Suppressor macrophage (primary cell): ENCODE measurements at places on chromosomes 5 and 9.

GRCh38 chr9:83423815-83424707, 114.1 kb downstream of the FRMD3 start:
- no peak for DNase-seq

- peak; percentile 78 for DNase-seq
These were observed 116.4 kb downstream of the GADD45G start for GRCh38 chr9:89721176-89721700.

GRCh38 chr5:150515446-150515845, 7.5 kb downstream of the NDST1 start:
- no peak for DNase-seq

DNA sequence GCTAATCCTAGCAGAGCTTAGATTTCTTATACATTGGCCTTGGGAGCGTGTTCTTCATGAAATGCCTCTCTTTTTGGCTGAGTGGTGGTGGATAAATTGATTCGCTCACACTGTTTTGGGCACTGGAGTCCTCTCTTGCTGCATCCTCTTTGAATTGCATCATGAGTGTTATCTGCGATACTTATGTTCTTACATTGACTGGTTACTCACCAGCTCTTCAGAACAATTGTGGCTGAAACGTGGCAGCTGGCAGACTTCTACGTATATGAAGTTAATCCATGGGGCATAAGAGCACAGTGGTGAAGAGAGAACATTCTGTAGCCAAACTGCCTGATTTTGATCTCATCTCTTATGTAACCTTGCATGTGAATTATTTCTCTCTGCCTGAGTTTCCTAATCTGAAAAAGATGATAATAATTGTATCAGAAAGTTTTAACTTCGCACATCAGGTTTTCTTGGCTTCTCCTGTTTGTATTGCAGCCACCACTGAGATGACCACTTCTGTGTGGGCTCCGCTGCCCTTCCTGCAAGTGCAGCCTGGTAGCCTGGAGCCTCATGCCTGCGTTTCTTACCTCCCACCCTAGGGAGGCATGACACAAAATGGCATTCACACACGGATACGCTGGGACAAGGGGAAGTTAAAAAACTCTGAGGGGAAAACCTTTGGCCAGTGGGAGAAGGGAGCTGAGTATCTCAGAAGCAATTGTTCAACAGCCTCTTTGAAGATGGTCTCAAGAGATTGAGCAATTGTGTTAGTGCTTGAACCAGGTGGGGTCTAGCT, 295.2 kb downstream of the ARHGAP26 start:
- peak; percentile 42 for DNase-seq

DNA sequence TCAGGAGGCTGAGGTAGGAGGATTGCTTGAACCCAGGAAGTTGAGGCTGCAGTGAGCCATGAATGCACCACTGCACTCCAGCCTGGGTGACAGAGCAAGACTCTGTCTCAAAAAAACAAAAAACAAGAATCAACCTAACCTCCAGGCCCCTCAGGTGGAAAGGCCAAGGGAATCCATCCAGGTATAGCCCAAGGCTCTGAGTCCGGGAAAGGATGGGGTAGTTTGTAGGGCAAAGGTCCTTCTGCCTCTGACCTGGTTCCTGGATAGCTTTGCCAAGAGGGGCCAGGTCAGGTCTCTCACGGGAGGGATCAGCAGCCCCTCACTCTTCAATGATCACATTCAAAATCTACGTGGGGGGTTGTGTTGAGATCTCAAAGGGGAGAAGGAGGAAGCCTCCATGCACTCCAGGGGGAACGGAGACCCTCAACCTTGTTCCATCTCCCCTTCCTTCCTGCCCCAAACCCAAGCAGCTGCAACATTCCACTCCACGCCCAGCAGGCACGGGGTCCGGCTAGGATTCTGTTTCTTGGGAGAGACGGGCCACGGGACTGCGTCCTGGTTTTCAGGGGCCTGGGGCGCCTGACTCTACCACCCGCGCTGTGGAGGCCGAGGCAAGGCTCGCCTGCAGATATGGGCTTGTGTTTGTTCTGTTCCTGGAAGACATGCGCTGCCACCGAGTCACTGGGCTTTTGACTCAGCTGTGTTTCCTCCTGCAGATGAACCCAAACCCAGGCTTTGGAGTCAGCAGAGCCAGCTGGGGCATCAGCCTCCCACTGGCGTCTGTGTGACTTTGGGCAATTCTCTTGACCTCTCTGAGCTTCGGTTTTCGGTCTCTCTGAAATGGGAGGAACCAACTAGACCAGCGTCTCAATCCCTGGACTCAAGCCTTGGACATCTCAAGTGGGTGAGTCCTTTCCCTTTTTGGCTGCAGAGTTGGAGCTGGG, 35.5 kb downstream of the PLPP7 start:
- DNase-seq: no peak

DNA sequence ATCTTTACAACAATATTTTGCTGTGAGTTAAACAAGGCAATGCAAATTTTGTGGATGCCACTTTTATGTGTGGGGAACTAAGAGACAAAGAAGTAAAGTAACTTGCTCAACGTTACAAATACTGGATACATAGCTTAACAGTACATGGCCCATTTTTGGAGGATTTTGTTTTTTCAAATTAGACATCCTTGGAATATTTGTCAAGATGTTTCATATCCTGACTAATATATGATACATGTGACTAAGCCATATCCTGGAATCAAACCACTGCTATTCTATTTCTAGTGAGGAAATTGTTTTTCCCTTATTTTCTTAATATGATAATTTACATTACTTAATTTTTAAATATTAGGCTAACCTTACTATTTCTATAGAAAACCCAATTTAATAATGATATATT, 529.8 kb downstream of the DMRTA1 start:
- no peak for DNase-seq

GRCh38 chr5:153118018-153118417, 372.5 kb upstream of the GRIA1 start:
- DNase-seq: no peak

- no peak for DNase-seq
These were observed 186.3 kb upstream of the EGFLAM start for GRCh38 chr5:38071831-38072694.

DNA sequence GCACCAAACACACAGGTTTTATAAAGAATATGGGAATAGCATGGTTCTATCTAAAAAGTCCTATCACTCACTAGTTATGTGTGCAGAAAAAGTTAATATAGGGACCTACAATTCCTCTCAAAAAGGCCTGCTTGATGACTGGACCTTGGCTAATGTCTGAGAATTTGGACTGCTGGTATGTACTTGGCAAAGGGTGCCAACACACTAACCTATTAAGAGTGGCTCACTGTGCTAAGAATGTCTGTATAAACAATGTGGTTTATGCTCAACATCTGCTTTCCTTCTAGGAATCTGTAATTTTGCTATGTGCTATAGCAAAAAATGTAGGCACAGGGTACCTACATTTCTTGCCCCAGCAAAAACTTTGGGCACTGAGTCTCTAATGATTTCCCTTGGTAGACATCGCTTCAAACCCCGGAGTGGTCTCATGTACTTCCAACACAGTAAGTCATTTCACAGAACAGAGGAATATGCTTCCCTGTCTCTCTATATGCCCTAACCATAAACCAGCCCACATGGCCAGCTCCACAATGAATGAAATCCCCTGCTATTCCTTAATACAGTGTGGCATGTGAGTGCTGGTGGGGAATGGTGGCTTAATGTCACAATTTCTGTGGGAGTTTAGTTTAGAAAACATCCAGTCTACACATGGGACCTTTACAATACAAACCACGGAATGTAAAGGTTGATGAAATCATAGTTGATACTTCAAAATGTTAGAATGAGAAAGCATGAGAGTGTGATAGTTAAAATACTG, 101.7 kb downstream of the UBAP2 start:
- DNase-seq: no peak

GRCh38 chr5:72510610-72511181, 3.5 kb upstream of the ZNF366 start:
- peak; percentile 63 for DNase-seq

GRCh38 chr5:28580616-28581015, 1542.2 kb upstream of the CDH9 start:
- DNase-seq: no peak

GRCh38 chr5:175712681-175713085, 54.8 kb downstream of the HRH2 start:
- no peak for DNase-seq

DNA sequence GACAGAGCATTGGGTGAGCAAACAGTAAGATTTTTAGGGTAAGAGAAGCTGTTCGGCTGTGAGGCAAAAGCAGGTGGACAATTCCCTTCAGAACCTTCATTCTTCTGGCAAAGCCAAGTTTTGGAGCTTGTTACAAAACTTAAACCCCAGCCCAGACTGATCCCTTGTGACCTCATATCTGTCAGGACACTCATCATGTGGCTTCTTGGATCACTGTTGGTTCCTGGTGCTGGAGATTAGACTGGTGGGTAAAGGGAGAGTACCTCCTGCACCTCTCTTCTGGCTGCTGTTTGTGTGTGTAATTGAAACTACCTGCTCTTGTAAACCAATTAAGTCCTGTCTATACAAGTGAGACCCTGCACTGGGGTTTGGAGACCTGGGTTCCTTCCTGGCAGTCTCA, 21.0 kb downstream of the LARP1 start:
- peak; percentile 25 for DNase-seq

DNA sequence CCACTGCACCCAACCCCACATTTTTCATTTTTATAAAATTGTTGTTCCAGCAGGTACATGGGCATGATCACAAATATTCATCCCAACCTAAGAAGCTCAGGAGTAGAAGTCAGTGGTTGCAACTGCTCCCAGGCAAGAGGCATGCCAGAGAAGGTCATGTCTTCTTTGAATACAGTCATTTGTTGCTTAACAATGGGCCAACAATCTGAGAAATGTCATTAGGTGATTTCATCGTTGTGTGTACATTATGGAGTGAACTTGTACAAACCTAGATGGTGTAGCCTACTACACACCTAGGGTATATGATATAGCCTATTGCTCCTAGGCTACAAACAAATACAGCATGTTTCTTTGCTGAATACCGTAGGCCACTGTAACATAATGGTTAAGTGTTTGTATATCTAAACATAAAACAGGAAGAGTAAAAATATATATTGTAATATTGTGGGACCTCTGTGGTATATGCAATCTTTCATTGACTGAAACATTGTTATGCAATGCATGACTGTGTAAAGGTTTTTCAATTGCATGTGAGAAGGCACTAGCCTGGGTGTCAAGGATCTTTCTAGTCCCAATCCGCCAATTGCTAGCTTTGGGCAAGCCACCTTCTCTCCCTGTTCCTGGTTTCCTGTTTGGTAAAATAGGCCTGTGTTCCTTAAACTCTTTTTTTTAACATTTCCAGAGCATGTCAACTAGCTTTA, 27.6 kb downstream of the ATP10B start:
- DNase-seq: peak; percentile 17

- DNase-seq: no peak
These were observed 498 bp downstream of the ZNF367 start for GRCh38 chr9:96417661-96418082.

DNA sequence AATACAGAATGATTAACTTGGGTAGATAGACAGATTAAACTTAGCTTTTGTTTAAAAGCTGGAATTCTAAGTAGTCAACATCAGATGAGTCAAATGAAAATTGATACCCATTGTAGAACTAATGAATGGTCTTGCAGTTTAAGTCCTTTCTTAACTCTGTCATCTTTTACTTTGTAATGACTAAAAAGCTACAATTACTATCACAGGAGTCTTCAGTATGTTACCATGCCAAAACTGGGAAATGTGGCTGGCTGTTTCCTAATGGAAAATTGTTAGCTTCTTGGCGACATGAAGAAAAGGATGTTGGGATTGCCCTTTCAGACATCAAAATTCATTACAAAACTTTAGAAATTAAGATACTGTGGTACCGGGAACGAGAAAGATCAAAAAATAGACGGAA, 20.2 kb upstream of the ANXA1 start:
- DNase-seq: no peak

DNA sequence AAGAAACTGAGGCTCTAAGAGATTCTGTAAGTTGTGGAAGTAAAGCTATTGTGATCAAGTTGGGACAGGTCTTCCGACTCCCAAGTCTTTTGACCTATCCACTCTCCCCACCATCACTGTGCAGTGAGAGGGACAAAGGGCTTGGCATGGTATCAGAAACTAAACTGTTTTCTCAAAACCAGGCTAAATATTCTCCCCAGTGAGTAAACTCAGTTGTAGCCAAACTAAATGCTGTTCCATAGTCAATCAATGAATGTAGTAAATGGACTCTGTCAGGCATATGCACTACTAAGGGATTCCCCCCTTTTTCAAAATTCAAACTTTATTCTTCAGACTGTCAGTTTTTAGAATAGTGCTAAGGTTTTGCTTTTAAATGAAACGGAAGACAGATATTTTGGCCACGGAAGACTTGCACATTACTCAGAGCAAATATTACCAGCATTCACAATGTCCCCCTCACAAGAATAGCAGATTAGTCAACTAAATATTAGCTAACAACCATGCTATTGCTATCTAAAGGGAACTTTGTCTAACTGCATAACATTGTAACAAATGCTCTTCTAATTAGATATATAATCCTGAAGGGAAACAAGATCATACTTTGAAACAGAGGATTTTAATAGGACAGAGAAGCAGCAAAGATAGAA, 7.1 kb downstream of the PRKAA1 start:
- no peak for DNase-seq

GRCh38 chr5:177378884-177379883, 5.0 kb upstream of the SLC34A1 start:
- DNase-seq: peak; percentile 31
